ENCODE measurements at places on chromosomes 13 and 19. TPM values are rescaled to one million over a fixed set of nuclear protein-coding genes. Genes with fewer than 3 reads are reported as not detected.

The ELANE gene
- 0.18 TPM for polyA plus RNA-seq

The ZSWIM4 gene
- polyA plus RNA-seq: 2.6 TPM

The ZNF780B gene
- polyA plus RNA-seq: 8.5 TPM

The FCER2 gene
- 497 TPM for polyA plus RNA-seq

The KLK14 gene
- 1.5 TPM for polyA plus RNA-seq

The ZNF579 gene
- polyA plus RNA-seq: 3.7 TPM

The SEMA6B gene
- not detected for polyA plus RNA-seq

The TYROBP gene
- polyA plus RNA-seq: 25.6 TPM

The OLFM4 gene
- not detected for polyA plus RNA-seq

The B3GNT3 gene
- 0.06 TPM for polyA plus RNA-seq

The CACNG6 gene
- polyA plus RNA-seq: not detected

The LIM2 gene
- not detected for polyA plus RNA-seq

The SYMPK gene
- polyA plus RNA-seq: 119 TPM

The F7 gene
- not detected for polyA plus RNA-seq
